Fibroblast of skin of scalp (primary cell): ENCODE measurements at places on chromosomes 6 and 20.
A peak's percentile ranks its signal among the peaks of the same experiment; 100 is the strongest.

DNA sequence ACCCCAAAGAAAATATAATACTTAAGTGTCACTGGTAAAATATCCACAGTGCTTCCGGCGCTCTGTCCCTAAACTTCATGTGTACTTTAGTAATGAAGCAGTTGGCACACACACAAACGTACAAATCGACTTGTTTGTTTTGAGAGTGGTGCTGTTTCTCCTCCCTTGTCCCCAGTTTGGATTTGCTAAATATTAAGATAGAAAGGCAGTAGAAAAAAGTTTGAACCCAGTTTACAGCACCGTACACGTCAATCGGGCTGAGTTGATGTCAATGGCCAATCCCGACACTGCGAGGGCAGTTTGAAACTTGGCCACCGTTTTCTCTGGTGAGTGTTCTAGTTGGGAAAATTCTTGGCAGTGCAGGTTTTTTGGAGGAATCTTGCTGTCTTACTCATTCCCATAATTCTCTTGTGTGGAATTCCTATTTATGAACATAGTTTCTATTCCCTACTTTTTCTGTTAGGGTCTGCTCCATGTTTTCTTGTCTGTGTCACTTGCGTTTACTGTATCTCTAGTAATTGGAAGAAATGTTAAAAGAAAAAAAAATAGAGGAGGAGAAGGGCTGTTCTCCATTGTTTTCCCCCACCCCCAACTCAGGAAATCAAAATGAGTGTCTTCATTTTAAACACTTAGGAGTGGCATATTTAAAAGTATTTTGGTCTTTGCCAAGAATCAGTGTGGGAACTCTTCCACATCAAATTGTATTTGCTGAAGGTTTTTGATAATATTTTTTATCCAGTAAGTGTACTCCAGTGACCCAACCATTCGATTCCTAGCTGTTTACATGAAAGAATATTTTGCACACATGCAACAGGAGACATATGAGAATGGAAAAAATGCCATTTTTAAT is 72.3 kb downstream of the OR2B2 start:
- DNase-seq: peak; percentile 90

GRCh38 chr20:19713822-19714578 is 44.1 kb upstream of the RIN2 start:
- no peak for DNase-seq

DNA sequence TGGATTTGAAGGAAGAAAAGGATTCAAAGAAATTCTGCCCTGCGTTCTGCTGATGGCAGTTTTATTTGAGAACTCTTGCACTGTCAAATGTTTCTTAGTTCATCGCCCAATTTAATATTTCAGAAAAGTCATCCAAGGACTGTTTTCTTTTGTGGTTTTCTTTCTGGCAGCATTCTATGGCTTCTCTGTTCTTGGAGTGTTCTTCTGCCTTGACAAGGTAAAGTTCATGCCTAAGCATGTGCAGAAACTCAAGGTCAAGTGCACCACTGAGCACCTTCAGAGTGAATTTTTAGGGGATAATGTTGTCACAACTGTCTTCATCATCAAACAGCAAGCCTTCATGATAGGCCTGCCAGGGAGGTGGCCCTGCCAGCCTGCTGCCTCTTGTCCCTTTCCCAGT is 225.6 kb downstream of the PLCB1 start:
- no peak for DNase-seq

DNA sequence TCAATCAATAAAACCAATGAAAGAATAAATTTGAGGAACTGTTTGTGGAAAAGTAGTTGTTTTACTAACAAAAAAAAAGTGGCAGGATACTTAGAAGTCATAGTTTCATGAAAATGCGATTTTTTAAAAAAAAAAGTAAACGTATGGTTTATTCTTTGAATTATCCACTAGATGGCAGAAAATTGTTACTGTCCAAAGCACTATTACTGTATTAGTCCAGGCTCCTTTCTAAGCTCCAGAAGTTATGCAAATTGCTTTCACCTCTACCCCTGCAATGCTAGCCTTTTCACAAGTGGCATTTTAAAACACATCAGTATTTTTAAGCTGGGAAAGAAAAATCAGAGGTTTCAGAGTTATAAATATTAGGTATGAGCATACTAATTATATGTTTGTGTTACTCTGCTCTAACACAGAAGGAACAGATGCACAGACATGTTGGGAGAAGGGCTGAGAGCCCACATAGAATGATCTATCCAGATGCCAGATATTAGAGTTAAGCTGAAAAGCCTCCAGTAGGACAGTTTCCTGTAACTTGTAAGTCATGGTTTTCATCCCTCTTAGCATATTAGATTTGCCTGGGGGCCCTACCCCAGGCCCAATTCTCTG is 63.9 kb downstream of the FHL5 start:
- DNase-seq: peak; percentile 35

DNA sequence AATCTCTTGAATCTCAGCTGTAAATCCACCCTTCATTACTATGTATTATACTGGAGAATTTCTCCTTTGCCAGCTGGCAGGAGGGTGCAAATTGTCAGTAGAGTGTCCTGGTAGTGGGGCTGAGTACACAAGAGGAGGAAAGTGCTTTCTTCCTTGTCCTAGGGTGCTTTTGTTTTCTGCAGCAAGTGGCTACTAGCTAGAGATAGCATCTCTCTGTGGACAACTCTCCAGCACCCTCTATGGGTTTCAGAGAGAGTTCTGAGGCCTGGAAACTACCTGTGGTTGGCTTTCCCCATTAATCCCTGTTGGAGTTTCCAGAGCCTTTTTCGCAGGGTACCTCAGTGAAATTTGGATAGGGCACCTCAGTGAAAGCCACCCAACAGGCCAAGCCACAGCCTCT is 422.5 kb upstream of the RGS17 start:
- DNase-seq: no peak

- no peak for DNase-seq
Observed at GRCh38 chr20:64109831-64110391, 2.5 kb upstream of the NPBWR2 start.

DNA sequence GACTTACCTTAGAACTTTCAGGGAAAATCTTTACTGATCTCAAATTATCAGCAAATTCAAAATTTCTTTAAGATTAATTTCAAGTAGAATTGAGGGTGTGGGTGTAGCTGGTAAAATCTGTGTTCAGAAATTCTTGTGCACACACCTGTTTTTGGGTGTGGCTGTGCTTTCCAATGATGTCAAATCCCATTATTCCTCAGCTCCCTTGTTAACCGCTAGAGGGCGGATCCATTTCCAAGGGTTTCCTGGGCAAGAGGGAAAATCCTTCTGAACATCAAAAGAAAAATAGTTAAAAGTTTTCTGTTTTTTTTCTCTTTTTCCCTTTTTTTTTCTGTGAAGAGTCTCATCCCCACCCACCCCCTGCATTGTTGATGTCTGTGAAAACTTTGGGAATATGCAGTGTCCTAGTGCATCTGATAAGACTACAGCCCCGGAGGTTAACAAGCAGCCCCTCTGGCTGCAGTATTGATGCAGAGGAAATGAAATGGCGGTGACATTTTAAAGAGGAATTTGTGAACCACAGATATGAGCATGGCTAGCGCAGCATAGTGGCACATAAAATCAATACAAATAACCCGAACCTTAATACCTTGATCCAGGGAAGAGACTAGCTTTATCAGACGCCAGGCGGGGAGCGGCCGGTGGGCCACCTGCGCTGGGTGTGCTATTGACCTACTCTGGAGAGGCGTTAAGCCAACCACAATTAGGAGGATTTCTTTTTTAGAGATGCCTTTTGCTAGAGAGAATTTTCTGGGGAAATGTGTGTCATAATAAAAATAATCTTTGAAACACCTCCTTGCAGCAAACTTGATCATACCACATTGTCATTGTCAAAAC is 130.9 kb downstream of the FOXA2 start:
- peak; percentile 16 for DNase-seq
